Progenitor cell of endocrine pancreas (in vitro differentiated cells): ENCODE measurements at places on chromosomes 4 and X. TPM values are rescaled to one million over a fixed set of nuclear protein-coding genes. Genes with fewer than 3 reads are reported as not detected.

Gene ZCCHC18
- total RNA-seq, result 5.1 and 5.9 TPM in 2 replicates

Gene CCDC149
- total RNA-seq, result 13.2 and 14.1 TPM in 2 replicates

Gene NLRP2B
- total RNA-seq, result not detected in 2 replicates

Gene LDB2
- total RNA-seq, result 0.82 TPM in 1 of 2 replicates, not detected in the other

- peak; percentile 33 for DNase-seq
Observed at GRCh38 chr4:147480891-147481576, at the start of gene EDNRA. Gene EDNRA, plus strand, starts transcription at chr4:147481097. Its CDS starts 4,585 bp downstream, at chr4:147485682.

DNA sequence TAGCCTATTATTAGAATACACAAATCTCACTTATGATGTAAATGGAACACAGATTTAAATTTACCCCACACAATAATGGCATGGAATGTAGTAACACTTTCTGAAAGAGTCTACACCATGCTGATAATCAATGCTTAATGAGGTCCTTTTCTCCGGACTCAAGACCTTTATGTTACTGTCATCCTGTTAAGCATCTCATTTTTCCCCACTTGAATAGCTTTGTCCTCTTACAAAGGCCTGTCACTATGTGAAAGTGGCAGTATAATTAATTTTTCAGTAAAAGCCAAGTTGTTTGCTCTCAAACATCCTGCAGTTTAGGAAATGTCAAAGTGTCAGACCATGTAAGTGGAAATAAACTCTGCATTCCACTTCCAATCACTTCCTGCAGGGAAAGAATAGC lies 96.4 kb downstream of the GPC3 start:
- no peak for DNase-seq

DNA sequence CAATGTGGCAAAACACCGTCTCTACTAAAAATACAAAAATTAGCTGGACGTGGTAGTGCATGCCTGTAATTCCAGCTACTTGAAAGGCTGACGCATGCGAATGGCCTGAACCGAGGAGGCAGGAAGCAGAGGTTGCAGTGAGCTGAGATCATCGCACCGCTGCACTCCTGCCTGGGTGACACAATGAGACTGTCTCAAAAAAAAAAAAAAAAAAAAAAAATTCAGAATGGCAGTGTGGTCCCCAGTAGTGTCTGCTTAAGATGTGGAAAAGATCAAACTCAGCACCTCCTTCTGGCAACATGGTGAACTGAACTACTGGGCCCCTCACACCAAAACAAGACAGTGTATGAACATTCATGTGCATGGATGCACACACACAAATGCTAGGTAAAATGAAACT lies 32.2 kb downstream of the SMS start:
- DNase-seq, result no peak

- no peak for DNase-seq
Observed at GRCh38 chr4:17817027-17817426, 6.2 kb downstream of the NCAPG start.

GRCh38 chrX:80747832-80748231 lies 61.8 kb downstream of the BRWD3 start:
- no peak for DNase-seq

DNA sequence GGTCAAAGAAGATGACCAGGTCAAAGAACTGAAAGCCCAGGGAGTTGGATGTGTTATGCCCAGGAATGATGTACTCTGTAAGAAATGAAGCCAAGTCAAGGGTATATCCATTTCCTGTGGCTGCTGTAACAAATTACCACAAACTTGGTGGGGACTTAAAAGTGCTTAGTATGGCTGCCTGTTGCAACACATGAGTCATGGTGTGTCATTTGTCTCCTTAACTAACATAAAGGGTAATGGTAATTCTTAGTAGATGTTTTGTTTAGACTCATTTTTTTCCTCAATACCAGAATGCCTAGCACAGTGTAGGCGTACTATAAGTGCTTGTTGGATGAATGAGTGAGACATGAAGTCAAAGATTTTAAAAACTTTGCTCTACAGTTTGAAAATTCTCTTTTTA lies 45.7 kb downstream of the SYTL5 start:
- DNase-seq, result no peak
